Stimulated activated CD4-positive, alpha-beta T cell treated with anti-CD3 and anti-CD28 coated beads, Interleukin-2, amount 100 ng/mL, for 24 hours (primary cell): ENCODE measurements at places on chromosomes 13 and 19.

- DNase-seq, result no peak
These were observed 6.0 kb downstream of the RNASEH2B start for GRCh38 chr13:50915565-50915964.

DNA sequence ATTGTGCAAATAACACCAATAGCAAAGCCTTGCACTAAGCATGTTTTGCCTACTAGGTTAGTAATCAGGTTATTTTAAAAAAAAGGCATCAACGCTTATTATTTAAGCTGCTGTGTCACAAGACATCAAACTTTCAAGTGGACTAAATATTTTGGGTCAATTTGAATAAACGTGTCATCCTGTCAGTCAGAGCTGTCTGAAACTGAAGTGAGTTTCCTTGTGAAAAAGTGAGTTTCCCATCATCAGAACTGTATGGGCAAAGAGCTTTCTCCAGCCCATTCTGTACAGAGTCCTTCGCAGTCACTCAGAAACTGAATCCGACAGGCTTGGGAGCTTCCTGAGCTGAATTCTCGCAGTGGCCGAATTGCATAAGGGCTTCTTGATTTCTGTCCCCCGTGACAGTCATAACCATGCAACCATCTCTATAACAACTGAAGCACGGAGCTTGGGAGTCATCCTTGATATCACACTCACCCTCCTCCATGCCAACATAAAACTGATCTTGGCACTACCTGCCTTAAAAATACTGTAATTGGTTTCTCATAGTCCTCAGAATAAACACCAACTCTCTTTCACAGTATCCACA lies 139.8 kb downstream of the MIPEP start:
- no peak for DNase-seq

GRCh38 chr13:109163037-109163379 lies 533.6 kb downstream of the MYO16 start:
- no peak for DNase-seq

DNA sequence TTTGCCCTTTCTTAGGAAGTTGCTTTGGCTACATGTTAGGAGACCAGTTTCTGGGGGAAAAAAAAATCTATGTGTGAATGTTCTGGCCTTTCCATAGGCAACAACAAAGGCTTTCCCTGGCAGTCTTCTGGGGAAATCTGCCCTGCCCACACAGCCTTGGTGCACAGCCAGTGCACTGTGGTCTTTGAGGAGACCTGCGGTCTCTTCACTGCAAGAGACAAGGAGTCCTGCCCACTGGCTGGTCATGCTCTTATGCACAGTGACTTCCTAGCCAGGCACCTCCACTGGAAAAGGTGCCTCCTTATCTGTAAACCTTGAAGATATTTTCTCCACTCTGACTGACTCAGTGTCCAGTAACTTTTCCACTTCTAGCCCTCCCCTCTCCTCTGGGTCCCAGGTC lies 155.1 kb downstream of the SUCLA2 start:
- DNase-seq, result no peak

DNA sequence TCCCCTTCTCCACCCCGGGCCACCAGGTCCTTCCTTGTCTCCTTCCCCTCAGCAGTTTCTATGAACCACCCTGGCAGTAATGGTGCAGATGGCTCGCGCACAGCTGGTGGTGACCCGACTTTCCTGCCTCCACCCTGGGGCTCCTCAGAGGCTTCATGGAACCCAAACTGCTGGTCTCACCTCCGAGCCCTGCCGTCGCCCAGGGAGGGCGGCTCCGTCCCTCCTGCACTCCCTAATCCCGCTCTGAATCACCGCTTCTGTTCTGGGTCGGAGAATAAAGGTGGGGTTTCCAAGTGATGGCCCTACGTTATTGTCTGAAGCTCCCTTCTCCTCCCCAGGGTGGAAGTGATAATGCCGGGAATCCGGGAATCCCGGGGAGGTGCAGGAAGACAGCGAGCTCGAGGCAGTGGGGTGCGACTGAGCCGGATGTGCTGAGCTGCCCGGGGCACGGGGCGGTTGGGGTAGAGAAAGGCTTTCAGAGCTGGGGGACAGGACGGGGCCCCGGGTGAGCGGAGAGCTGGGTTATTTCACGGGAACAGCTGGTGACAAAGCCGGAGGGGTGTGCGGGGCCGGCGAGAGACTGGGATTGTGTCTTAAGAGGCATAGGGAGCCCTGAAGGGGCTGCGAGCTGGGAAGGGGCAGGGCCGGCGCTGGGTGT lies 711 bp downstream of the FUT2 start:
- no peak for DNase-seq

GRCh38 chr19:42121656-42122069 lies 10.6 kb downstream of the POU2F2 start:
- peak; percentile 85 for DNase-seq

GRCh38 chr13:107865643-107866031 lies 349.7 kb downstream of the LIG4 start:
- no peak for DNase-seq

- no peak for DNase-seq
These were observed 2.4 kb downstream of the KANK2 start for GRCh38 chr19:11194656-11195558.

GRCh38 chr19:42185277-42185676 lies 32.2 kb downstream of the DEDD2 start:
- no peak for DNase-seq

GRCh38 chr13:77338961-77339401 lies 12.1 kb upstream of the MYCBP2 start:
- no peak for DNase-seq

DNA sequence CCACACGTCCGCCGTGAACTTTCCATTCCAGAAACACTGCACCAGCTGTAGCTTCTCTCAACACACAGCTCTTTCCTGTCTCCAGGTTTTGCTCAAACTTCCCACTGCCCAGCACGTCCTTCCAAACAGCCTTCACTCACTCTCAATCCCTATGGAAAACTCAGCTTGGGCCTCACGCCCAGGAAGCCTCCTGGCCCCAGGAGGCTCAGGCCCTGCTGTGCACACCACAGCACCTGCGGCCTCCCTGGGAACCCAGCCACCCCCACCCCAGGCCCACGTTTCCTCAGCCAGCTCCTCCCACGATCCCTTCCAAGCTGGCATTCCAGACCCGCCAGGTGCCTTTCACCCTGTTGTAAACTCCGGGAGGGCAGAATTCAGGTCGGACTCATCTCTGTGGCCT lies 35.2 kb downstream of the C13orf46 start:
- DNase-seq, result no peak

DNA sequence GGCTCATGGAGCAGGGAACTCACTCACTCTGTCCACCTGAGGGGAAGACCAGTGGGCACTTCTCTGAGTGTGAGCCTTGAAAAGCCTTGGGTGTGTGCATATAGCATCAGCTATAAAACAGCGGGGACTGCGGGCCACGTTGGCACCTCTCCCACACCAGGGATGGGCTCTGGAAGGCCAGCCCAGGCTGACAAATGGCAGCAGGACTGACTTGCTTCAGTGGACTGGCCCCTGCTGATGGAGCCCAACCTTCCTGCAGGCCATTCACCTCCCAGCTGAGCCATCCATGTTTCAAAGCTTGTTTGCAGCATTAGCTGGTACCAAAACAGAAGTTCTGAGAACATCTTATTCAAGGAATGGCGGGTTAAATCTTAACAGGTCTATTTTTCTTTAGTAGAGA lies 21.0 kb downstream of the TSHZ3 start:
- DNase-seq, result no peak

- no peak for DNase-seq
These were observed 9.1 kb downstream of the FOXO1 start for GRCh38 chr13:40657307-40657706.

DNA sequence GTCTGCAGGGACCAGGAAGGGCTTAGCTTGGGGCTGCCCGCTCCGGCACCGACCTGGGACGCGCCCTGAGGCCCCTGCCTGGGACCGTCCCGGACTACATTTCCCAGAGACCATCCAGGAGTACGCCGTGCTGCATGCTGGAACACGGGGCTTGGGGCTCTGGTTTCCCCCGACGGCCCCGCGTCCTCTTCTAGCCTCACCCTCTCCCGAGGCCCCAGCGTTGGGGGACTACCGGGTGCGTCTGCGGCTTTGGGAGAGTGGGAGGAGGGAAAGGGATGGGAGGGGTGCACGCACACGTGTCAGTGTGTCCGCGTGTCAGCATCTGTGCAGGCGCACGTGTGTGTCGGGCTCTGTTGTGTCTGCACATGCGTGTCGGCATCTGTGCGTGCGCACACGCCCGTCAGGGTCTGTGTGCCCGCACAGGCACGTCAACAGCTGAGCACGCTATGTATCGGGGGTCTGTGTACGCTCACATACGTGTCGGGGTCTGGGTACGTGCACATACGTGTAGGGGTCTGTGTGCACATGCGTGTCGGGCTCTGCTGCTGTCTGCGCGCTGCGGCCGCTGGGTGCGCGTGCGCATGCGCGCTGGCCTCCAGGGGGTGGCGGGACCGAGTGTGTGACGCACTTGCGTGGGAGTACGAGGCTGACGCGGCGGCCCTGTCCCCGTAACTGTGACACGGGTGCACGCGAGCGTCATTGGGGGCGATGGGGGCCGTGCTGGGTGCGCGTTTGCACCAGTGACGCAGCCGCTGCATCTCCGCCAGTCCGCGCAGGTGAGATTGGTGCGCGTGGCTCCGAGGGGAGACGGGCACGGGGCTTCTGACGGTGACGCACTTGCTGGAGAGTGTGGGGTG lies at the start of gene ZNF331:
TSS of gene ZNF331 (plus strand) at position 625 of the 857 bp plus-strand sequence. CDS start 31,232 bp downstream, outside the sequence.
- peak; percentile 88 for DNase-seq

DNA sequence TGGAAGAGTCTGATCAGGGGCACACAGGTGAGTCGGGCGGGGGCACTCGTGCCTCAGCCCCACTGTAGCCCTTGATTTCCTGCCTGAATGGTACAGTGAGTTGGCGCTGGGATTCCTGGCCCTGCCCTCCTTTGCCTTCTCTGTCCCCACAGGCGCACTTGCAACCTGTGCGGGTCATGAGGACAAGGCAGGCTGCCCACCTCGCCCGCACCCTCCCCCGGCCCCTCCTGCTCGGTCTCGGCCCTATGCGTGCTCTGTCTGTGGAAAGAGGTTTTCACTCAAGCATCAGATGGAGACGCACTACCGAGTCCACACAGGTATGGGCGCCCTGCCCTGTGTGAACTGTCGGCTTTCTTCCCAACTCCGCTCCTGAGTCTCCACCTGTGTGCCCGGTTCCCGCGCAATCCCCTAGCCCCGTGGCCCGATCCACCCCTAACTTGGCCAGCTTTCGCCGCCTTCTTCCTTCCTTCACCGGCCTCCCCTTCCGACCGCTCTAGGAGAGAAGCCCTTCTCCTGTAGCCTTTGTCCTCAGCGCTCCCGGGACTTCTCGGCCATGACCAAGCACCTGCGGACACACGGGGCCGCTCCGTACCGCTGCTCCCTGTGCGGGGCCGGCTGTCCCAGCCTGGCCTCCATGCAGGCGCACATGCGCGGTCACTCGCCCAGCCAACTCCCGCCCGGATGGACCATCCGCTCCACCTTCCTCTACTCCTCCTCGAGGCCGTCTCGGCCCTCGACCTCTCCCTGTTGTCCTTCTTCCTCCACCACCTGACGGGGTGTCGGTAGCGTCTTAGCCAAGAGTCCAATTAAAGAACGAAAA lies 1.6 kb upstream of the KMT2B start:
- DNase-seq, result no peak

- no peak for DNase-seq
These were observed 17.6 kb upstream of the POSTN start for GRCh38 chr13:37616131-37616530.

- no peak for DNase-seq
These were observed 19.1 kb downstream of the KLF5 start for GRCh38 chr13:73077865-73078264.

DNA sequence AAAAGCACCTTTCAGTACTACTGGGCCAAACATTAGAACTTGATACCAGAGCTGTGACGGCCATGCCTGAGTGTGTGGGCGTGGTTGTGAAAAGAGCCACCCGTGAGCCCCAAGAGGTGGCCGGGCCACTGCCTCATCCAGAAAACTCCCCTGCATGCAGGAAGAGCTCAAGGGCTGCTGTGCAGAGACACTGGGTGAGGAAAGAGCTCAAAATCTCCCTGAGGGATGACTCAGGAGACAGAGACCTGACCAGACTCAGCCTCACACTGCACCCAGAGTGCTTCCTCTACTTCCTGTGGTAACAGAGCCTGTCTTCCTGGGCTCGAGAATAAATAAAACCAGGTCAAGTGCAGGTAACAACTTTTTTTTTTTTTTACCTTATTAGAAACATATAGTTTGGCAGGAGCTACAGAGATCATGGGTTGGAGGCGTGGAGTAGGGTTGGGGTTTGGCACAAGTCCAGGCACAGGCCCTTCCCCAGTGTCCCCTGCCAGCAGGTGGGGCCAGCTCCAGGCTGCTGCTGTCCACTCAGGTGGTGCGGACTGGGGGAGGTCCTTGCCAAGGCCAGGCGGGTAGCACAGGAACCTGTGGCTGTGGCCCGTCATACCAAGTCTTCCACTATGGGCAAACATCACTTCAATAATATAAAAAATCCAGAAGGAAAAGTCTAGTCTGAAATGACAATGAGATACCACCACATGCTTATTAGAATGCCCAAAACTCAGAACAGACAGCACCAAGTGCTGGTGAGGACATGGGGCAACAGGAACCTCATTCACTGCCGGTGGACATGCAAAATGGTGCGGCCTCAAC lies 25.5 kb downstream of the ELL start:
- DNase-seq, result peak; percentile 54

DNA sequence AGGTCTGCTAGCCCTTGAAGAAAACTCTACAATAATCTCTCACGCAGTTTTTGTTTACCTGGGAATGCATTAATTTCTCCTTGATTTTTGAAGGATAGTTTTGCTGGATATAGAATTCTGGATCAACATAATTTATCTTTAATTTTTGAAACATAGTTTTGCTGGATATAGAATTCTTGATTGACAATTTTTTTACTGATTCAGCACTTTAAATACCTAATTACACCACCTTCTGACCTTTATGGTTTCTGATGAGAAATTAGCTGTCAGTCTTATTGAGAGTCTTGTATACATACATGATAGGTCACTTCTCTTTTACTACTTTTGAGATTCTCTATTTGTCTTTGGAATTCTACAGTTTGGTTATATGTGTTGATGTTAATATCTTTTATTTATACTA lies 741.6 kb downstream of the FGF9 start:
- no peak for DNase-seq

- DNase-seq, result no peak
These were observed 38.3 kb downstream of the MRPS31 start for GRCh38 chr13:40732658-40733057.

DNA sequence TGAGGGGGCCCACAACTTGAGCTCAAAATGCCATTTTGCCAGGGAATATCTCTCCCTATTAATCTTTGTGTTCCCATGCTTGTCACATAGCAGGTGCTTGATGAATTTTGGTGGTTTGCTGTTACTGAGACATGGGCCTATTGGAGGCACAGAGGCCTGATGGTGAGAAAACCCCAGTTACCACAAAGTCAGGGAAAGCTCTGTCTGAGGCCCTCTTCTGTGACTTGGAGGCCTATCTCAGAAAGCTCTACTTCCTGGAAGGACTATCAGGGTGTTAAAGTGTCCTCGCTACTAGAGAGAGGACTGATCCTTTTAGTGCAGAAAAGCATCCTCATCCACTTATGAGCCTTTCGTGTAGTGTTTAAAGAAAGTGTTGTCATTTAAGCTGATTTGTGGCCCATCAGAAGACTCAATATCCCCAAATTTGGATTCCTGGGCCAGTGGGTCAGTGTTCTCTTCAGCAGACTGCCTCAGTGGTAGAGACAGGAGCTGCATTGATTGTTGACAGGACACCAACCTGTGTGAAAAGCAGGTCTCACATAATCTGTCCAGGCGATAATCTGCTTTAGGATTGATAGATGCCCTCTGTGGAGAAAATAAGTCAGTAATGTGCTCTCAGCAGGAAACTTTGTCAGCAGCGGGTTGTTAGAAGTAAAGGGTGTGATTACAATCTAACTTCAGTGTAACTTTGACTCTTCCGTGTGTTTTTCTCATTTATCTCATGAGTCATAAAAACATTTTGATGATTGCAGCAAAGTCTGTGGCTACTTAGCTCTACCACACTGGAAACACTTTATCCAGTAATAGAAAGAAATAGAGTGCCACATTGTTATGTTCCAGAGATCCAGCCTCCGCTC lies 121.0 kb downstream of the AKAP11 start:
- DNase-seq, result peak; percentile 37
